Spinal cord (tissue), 10 donors: ENCODE measurements at places on chromosomes 3 and 15.

- H3K4me3 ChIP-seq: no peak overlapping the region
- no peak for DNase-seq
- no peak overlapping the region for H3K27ac ChIP-seq
- peaks cover 38% of the 10 kb centered on the region for H3K36me3 ChIP-seq
- no peaks in the 10 kb centered on the region for H3K27me3 ChIP-seq
Observed at GRCh38 chr3:12956316-12956660, 114.9 kb upstream of the RPL32 start.

- H3K27me3 ChIP-seq: no peaks in the 10 kb centered on the region
- H3K27ac ChIP-seq: no peak overlapping the region
- no peaks in the 10 kb centered on the region for H3K4me1 ChIP-seq
- no peak for DNase-seq
- H3K36me3 ChIP-seq: no peaks in the 10 kb centered on the region
Observed at GRCh38 chr3:192947421-192947820, 29.8 kb upstream of the MB21D2 start.

GRCh38 chr15:82309802-82310201 is 39.5 kb downstream of the GOLGA6L10 start:
- no peaks in the 10 kb centered on the region for H3K27me3 ChIP-seq
- no peak overlapping the region for H3K4me3 ChIP-seq
- H3K4me1 ChIP-seq: no peaks in the 10 kb centered on the region
- H3K27ac ChIP-seq: no peak overlapping the region
- H3K36me3 ChIP-seq: peaks cover 5% of the 10 kb centered on the region
- DNase-seq: no peak

GRCh38 chr3:11306817-11307589 is 34.8 kb downstream of the ATG7 start:
- H3K27ac ChIP-seq: no peak overlapping the region
- H3K36me3 ChIP-seq: peaks cover 18% of the 10 kb centered on the region
- no peaks in the 10 kb centered on the region for H3K4me1 ChIP-seq
- H3K27me3 ChIP-seq: no peaks in the 10 kb centered on the region
- no peak overlapping the region for H3K4me3 ChIP-seq
- no peak for DNase-seq

DNA sequence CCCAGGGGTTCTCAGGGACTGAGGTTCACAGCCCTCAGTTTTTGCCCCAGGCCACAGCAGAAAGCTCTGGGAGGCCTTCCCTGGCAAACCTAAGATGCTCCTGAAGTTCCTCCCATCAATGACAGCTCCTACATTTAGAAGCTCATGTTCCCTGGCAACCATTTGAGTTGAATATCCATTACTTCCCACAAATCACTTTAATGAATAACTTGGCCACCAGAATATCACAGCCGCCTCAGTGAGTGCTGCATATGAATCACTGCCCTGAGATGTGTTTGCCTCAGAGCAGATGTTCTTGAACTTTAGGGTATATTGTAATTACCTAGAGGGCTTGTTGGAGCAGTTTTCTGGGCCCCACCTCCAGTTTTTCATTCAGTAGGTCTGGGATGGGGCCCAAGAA is 27.4 kb downstream of the SLCO2A1 start:
- no peak overlapping the region for H3K27ac ChIP-seq
- no peaks in the 10 kb centered on the region for H3K4me1 ChIP-seq
- DNase-seq: no peak
- H3K27me3 ChIP-seq: no peaks in the 10 kb centered on the region

- H3K4me1 ChIP-seq: no peaks in the 10 kb centered on the region
- H3K4me3 ChIP-seq: no peak overlapping the region
- no peaks in the 10 kb centered on the region for H3K36me3 ChIP-seq
- H3K27ac ChIP-seq: no peak overlapping the region
Observed at GRCh38 chr3:173275740-173276139, 121.8 kb upstream of the NLGN1 start.

DNA sequence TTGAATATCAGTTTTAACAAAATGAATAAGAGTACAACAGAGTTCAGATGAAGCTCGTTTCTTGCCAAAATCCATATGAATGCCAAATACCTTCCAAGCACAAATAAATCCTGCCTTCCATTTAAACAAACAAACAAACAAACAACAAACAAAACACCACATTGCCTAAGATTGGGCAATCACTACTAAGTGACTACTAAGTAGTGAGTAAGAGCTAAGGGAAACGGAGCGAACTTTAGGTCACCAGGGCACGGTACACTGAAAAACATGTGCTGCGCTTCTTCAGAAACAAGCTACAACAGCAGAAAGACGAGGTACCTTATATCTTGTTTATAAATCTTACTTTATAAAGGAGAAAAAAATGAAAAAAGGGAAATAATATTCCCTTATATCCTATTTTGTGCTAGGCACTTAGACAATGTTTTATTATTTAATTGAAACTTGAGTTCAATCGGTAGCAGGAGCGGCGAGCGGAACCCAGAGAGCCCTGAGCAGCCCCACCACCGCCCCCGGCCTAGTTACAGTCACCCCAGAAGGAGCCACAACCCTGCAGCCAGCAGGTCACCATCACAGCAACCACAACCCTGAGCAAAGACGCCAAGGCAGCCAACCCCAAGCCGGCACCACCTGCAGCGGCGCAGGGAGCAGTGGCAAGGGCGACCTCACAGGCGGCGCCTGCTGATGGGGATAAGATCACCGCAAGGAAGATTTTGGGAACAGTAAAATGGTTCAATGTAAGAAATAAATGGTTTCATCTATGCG is 216.9 kb downstream of the ZBTB20 start:
- no peak for DNase-seq
- H3K4me1 ChIP-seq: no peaks in the 10 kb centered on the region
- H3K36me3 ChIP-seq: peaks cover 2% of the 10 kb centered on the region
- H3K27ac ChIP-seq: no peak overlapping the region
- no peaks in the 10 kb centered on the region for H3K27me3 ChIP-seq

DNA sequence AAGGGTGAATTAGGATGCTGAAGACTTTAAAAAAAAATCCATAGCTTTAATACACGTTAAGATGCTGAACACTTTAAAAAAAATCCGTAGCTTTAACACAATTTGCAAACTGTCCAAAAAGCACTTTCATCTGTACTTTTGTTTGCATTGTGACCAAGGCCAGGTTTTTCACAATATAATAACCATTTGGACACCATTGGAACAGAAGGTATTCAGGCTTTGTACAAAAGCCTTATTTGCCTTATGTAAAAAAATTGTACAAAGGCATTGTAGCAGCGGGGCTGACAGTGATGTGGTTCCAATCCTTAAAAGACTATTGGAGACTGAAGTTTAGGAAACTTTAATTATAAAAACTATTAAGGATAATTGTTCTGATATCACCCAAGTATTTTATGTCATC is 15.2 kb upstream of the ICE2 start:
- H3K27me3 ChIP-seq: no peaks in the 10 kb centered on the region
- DNase-seq: no peak
- peaks cover 2% of the 10 kb centered on the region for H3K36me3 ChIP-seq
- H3K4me3 ChIP-seq: no peak overlapping the region
- H3K27ac ChIP-seq: no peak overlapping the region

DNA sequence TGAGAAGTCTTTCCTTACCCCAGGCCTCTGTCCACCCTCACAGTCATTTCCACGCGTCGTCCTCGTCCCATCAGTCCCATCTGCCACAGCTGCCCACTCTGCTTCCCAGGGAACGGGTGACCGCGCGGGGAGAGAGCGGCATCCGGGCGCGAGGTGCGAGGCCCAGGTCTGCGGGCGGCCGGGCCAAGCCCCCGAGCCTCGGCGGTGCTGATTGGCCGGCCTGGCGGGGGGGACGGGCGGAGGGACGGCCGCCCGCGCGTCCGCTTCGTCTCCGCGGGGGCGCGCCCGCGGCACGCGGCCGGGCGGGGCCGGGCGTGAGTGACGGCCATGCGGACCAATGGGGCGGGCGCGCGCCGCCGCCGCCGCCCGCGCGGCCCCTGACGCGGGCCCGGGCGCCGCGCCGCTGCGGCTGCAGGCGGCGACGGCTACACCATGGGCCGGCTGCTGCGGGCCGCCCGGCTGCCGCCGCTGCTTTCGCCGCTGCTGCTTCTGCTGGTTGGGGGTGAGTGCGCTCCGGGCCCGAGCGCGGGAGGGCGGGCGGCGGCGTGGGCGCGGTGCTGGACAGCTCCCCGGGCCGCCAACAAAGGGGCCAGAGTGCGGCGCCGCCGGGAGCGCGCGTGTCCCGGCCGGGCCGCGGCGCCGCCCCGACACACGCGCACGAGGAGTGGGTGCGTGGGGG is at the start of gene PODXL2:
PODXL2 (plus strand) TSS at position 398 of the 679 bp plus-strand sequence; CDS start at position 433, 35 bp downstream.
- peaks cover 3% of the 10 kb centered on the region for H3K27me3 ChIP-seq
- peaks cover 26% of the 10 kb centered on the region for H3K4me1 ChIP-seq
- no peaks in the 10 kb centered on the region for H3K36me3 ChIP-seq
- H3K4me3 ChIP-seq: peak within 1 kb of the TSS; percentile 58

GRCh38 chr15:44289259-44289790 is 806 bp downstream of the GOLM2 start:
- peak overlapping the region; percentile 73 for H3K4me3 ChIP-seq
- peaks cover 3% of the 10 kb centered on the region for H3K4me1 ChIP-seq
- DNase-seq: no peak

DNA sequence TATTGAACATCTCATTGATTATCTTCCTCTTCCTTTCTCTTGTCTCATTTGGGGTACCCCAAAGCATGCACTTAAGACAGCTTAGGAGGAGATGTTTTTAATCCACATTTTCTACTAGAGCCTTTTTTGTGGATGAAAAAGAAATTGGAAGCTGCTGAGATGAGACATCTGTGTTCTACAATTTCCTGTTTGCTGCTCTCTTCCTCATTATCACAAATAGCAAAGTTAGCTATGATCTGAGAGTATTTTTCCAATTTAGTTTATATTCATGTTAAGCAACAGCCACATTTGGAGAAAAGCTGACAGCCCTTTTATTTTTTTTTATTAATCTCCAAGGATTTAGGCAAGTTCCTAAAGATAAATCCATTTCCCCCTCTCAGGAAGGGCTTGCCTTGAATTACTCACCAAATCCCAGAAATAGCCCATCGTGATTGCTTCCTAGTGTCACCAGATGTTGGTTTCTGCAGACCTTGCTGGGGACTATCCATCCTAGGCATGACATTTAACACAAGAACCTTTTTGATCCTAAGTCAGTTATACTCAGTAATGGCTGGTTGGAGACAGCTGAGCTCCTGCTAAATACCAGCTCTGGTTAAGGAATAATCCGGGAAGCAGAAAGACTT is 70.8 kb upstream of the FILIP1L start:
- H3K27ac ChIP-seq: no peak overlapping the region
- DNase-seq: no peak
- H3K4me3 ChIP-seq: no peak overlapping the region
- no peaks in the 10 kb centered on the region for H3K36me3 ChIP-seq
- H3K27me3 ChIP-seq: no peaks in the 10 kb centered on the region

GRCh38 chr15:95558131-95558530 is 772.4 kb upstream of the NR2F2 start:
- DNase-seq: no peak
- no peak overlapping the region for H3K4me3 ChIP-seq
- no peak overlapping the region for H3K27ac ChIP-seq
- H3K27me3 ChIP-seq: peaks cover 2% of the 10 kb centered on the region

GRCh38 chr15:28107111-28107903 is 8.2 kb upstream of the OCA2 start:
- peaks cover 2% of the 10 kb centered on the region for H3K27me3 ChIP-seq
- no peak for DNase-seq
- H3K4me3 ChIP-seq: peak overlapping the region; percentile 44
- H3K36me3 ChIP-seq: peaks cover 16% of the 10 kb centered on the region
- H3K27ac ChIP-seq: no peak overlapping the region
- H3K4me1 ChIP-seq: peaks cover 17% of the 10 kb centered on the region

DNA sequence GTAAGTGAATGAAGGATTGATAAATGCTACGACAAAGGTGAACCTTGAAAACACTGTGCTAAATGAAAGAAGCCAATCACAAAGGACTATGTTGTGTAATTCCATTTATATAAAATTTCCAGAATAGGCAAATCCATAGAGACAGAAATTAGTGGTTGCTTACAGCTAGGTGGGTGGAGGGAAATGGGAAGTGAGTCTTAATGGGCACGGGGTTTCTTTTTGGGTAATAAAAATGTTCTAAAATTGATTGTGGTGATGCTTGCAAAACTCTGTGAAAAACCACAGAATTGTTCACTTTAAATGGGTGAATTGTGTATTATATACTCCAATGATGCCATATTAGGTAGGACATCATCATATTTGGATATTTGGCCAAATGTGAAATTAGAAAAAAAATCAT is 20.9 kb upstream of the TEX9 start:
- H3K36me3 ChIP-seq: no peaks in the 10 kb centered on the region
- H3K27me3 ChIP-seq: no peaks in the 10 kb centered on the region
- H3K4me3 ChIP-seq: no peak overlapping the region
- no peaks in the 10 kb centered on the region for H3K4me1 ChIP-seq
- DNase-seq: no peak

- H3K27ac ChIP-seq: peak overlapping the region; percentile 91
- H3K4me1 ChIP-seq: peaks cover 48% of the 10 kb centered on the region
- H3K36me3 ChIP-seq: no peaks in the 10 kb centered on the region
- peaks cover 7% of the 10 kb centered on the region for H3K27me3 ChIP-seq
Observed at GRCh38 chr15:60394689-60395097, 3.1 kb downstream of the ANXA2 start.

DNA sequence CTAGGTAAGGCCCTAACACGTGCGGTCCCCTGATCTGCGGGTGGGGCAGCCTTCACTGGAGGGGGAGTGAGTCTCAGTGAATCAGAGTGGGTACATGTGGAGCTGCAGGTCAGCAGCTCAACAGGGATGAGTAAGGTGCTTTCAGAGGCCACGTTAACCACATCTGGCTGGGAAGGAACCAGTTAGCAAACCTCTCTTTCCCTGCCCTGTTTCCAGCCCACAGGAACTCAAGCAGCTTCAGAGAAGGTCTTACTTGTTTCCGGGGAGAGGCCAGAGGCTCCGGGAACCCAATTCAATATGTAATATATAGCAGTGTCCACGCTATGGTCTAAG is 175.3 kb downstream of the XXYLT1 start:
- H3K4me1 ChIP-seq: peaks cover 19% of the 10 kb centered on the region
- H3K36me3 ChIP-seq: peaks cover 14% of the 10 kb centered on the region
- H3K27me3 ChIP-seq: no peaks in the 10 kb centered on the region
- no peak for DNase-seq

DNA sequence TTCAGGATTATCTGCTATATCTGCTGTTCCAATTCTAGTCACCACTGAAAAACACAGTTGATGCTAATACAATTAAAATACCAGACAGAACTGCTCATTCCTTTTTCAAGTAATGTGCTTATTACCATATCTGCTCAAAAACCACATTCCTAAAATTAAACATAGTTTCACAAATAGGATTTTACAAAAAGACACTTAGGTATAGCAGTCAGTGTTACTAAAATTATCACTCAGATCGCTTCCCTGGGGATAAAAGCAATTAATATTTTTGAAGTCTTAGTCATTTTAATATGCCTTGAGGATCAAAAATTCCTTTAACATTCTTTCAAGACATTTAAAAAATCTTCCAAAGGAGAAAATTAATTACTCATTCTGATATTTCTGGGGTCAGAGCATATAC is 71.5 kb downstream of the RAD18 start:
- H3K4me1 ChIP-seq: no peaks in the 10 kb centered on the region
- H3K4me3 ChIP-seq: no peak overlapping the region
- no peaks in the 10 kb centered on the region for H3K36me3 ChIP-seq
- H3K27me3 ChIP-seq: no peaks in the 10 kb centered on the region
- no peak for DNase-seq

GRCh38 chr3:139532976-139533375 is 6.6 kb downstream of the RBP1 start:
- H3K36me3 ChIP-seq: peaks cover 8% of the 10 kb centered on the region
- no peaks in the 10 kb centered on the region for H3K27me3 ChIP-seq
- H3K4me1 ChIP-seq: peaks cover 57% of the 10 kb centered on the region
- H3K4me3 ChIP-seq: no peak overlapping the region

- DNase-seq: no peak
- no peaks in the 10 kb centered on the region for H3K36me3 ChIP-seq
- H3K4me3 ChIP-seq: no peak overlapping the region
- peaks cover 2% of the 10 kb centered on the region for H3K27me3 ChIP-seq
- H3K27ac ChIP-seq: no peak overlapping the region
Observed at GRCh38 chr3:129984125-129984524, 9.6 kb downstream of the TRH start.
